ENCODE measurements at places on chromosomes 4 and X.

DNA sequence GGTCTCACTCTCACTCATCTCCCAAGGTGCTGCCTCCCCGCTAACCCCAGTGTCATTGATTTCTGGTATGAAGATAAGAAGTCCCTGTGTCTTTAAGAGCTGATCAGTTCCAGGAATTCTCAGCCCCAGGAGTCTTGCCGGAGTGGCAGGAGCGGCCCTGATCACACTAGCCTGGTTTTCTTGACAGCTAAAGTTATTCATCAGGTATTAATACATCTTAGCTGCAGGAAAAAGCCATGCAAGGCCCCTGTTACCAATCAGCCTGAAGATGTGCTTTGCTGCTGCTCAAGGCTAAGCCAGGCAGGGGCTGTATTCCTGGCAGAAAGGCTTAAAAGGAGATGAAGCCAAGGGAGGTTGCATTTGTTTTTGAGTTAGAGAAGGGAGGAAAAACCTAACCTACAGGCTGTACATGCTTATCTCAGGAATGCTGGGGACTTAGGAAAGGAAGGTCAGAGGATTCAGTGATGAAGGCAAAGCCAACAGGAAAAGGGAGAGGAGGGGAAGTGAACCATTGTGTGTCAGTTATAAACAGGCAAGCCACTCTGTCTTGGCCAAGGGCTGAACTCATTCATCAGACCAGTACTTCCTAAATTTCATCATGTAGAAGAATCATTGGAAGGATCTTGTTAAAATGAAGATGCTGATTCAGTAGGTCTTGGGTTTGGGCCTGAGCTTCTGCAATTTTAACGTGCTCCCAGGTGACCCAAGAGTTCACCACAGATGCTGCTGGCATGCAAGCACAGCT is 8.6 kb downstream of the SRPX start:
- DNase-seq, result peak; percentile 38

GRCh38 chr4:168362025-168362401 is 43.5 kb upstream of the DDX60 start:
- no peak for DNase-seq

- no peak for DNase-seq
Measured at GRCh38 chrX:10800796-10801195, 180.4 kb upstream of the MID1 start.

GRCh38 chr4:171561419-171561818 is 251.8 kb upstream of the GALNTL6 start:
- no peak for DNase-seq

- DNase-seq, result no peak
Measured at GRCh38 chr4:45438047-45438446, 685.8 kb downstream of the GABRG1 start.

- DNase-seq, result no peak
Measured at GRCh38 chr4:154490234-154490582, 1.4 kb downstream of the DCHS2 start.

GRCh38 chr4:80069837-80070731 is 2.9 kb downstream of the ANTXR2 start:
- peak; percentile 68 for DNase-seq

GRCh38 chrX:41045960-41046567 is 39.2 kb upstream of the USP9X start:
- no peak for DNase-seq

DNA sequence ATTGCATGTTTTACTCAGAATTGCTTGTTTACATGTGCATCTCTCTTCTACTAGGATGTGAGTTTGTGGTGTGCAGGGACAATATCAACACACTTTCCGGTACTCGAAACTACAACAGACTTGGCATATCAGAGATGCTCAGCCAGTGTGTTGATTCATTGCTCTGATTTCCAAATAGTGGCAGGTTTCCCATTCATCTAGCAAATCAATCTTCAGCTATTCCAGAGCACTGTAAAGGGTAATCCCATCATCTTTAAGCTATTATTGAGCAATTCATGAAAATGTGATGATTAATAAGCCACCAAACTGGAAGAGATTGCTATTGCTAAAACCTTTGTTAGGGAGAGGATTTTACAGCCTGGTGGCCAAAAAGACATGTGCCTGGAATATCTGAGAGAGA is 574.2 kb upstream of the CPEB2 start:
- no peak for DNase-seq

DNA sequence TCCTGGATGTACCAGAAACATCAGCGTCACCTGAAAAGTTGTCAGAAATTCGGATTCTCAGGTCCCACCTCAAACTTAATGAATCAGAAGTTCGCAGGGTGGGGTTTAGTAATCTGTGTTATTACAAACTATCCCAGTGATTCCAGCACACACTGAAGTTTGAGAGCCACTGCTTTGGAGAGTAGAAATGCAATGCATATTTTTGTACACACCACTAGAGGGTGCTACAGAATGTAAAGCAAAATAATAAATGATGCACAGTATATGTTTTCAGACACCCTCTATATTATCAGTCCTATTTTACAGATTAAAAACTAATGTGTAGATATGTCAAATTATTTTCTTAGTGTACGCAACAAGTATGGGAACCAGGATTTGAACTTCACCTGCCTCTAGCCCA is 2.4 kb upstream of the MORF4L2 start:
- peak; percentile 66 for DNase-seq

GRCh38 chr4:36757580-36758311 is 476.3 kb downstream of the DTHD1 start:
- DNase-seq, result no peak

- no peak for DNase-seq
Measured at GRCh38 chr4:122118243-122118642, 33.9 kb upstream of the BLTP1 start.

DNA sequence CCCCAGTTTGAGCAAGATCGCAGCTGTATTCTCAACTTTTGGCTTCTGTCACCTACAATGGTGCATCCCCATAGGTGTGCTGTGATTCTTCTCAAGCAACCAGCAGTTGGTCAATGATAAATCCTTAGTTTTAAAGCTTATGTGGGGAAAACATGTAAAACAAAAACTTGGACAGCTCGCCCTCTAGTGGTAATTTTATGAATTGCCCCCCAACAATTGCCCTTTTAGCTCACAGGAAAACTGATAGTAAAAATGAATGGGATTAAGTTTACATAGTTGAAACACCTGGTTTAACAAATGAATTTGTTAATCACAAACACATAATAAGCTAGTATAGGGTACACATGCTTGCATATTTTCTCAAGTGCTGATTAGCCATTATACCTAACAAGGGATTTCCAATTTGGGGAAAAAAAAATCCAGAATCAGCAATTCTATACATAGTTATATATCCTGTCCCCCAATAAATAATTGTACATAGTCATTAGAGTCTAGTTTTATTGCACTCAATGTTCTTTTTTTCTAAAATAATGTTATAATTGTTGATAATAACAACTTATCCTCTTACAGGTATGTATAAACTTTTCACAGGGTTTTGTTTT is 30.1 kb downstream of the TEX13A start:
- DNase-seq, result peak; percentile 15

DNA sequence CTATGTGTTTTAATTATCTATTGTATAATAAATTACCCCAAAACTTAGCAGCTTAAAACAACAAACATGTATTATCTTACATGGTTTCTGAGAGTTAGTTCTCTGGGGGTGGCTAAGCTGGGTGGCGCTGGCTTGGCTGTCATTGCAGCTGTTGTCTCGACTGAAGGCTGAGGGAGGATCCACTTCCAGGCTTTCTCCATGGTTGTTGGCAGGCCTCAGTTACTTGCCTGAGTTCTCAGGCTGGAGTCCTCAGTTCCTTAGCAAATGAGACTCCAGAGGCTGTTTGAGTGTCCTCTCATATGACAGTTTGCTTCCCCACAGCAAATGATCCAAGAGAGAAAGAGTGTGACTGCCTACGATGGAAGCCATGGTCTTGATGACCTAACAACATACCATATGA is 23.5 kb upstream of the GALNT7 start:
- DNase-seq, result no peak

DNA sequence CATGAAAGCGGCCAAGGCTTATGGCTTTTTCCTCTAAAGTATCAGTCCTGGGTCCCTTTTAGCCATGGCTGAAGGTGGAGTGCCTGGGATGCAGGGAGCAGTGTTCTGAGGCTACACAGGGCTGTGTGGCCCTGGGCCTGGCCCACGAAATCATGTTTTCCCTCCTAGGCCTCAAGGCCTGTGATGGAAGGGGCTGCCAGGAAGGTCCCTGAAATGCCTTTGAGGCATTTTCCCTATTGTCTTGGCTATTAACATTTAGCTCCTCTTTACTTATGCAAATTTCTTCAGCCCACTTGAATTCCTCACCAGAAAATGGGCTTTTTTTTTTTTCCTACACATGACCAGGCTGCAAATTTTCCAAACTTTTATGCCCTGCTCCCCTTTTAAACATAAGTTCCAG is 657.0 kb downstream of the DACH2 start:
- DNase-seq, result no peak

DNA sequence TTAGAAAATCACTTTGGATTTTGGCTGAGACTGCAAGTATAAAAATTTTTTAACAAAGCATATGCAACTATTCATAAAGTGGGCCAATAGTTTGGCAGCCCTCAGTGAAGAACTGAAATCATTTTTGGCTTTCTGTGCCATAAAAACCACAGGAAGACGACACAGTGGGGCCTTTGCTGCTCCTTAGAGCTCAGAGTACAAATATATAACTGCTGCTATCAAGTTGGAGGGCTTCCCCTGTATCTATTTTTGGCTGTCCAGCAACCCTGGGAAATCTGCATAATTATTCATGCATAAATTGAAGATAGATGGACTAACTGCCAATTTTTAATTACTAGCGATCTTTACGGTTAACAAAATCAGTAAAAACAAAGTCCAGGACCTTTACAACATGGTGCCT is 51.5 kb upstream of the FTHL17 start:
- no peak for DNase-seq

DNA sequence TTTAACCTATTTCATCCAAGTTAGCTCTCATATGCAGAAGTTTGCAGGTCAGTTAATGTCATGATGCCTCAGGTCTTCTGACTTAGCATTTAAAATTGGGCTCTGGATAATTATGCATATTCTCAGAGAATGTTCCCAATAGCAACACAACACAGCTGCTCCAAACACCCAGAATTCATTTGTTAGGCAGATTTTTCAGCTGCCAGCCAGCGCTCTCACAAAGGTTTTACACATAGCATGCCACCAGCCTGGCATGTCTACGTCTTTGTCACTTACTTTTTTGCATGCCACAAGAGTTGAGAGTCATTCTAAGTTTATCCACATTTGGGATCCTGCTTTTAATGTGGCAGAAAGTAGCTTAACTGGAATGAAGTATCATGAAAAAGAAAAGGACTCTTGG is 84.8 kb downstream of the LIMCH1 start:
- no peak for DNase-seq

DNA sequence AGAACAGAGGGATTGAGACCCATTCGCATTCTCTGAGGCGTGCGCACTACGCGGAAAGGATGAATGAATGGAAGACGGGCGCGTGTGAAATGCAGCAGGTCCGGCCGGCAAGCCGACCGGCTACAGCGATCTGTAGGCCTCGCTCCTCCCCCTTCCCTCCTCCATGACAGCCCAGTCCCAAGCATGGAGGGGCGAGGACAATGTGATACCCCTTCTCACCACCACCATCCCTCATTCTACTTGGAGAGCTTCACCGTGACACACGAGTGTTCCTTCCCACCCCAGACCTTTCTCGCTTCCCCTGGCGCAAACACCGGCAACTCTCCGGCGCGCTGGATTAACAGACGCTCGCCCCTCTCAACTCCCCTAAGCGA is 815 bp downstream of the EIF4E start:
- peak; percentile 84 for DNase-seq

- no peak for DNase-seq
Measured at GRCh38 chr4:185272245-185272644, 62.8 kb downstream of the SNX25 start.

GRCh38 chr4:53595204-53595603 is 3.9 kb upstream of the LNX1 start:
- no peak for DNase-seq

DNA sequence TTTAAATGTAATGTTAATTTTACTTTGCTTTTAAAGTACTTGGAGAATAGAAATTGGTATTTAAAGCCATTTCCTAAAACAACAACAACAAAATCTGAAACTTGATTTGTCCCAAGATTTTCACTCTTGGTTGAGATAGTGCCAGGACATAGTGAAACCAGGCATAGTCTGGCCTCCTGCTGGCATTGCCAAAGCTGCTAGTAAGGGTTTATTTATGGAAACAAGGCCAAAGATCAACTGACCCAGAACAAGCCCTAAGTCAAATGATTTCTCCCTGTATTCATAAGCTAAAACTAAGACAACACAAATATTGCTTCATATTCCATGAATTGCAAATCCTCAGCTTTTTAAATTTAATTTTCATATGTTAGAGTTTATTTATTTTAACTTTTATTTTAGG is 227.5 kb upstream of the FGF13 start:
- DNase-seq, result no peak

GRCh38 chr4:68316193-68316969 is 33.5 kb downstream of the YTHDC1 start:
- DNase-seq, result no peak

GRCh38 chr4:88659055-88659889 is 38.4 kb downstream of the NAP1L5 start:
- DNase-seq, result peak; percentile 41

DNA sequence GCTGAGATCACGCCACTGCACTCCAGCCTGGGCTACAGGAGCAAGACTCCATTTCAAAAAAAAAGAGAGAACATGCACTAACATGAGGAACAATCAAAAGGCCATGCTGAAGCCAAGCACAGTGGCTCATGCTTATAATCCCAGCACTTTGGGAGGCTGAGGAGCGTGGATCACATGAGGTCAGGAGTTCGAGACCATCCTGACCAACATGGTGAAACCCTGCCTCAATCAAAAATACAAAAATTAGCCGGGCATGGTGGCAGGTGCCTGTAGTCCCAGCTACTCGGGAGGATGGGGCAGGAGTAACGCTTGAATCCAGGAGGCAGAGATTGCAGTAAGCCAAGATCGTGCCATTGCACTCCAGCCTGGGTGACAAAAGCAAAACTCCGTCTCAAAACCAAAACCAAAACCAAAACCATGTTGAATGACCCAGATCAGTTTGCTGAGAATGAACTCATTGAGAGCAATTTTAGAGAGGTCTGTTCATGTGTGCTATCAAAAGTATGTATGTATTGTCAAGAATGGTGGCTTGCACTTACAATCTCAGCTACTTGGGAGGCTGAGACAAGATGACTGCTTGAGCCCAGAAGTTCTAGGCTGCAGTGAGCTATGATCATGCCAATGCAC is 44.8 kb downstream of the PDS5A start:
- peak; percentile 52 for DNase-seq

- no peak for DNase-seq
Measured at GRCh38 chrX:11755724-11756123, 2.3 kb upstream of the MSL3 start.

DNA sequence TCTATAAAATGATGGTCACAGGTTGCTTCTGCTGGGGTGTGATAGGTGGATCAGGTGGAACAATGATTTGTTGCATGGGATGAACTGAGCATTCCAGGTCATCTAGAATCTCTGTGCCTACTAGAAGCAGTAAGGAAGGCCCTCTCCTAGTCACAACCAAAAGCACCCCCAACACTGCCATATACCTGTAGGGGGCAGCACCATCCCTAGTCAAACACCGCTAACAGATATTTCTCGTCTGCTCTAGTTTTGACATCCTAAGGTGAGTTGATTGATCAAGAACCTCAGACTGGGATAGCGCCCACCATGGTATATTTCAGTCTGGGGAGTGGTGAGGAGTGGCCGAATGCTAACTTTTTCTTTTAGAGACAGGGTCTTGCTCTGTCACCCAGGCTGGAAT is 160.2 kb downstream of the NHS start:
- DNase-seq, result no peak

GRCh38 chrX:17104433-17104832 is 158.0 kb downstream of the REPS2 start:
- DNase-seq, result no peak

- peak; percentile 65 for DNase-seq
Measured at GRCh38 chr4:88697588-88698329, at the start of gene NAP1L5. Gene NAP1L5, minus strand, starts transcription at chr4:88697829. Its CDS starts 75 bp downstream, at chr4:88697754.

GRCh38 chrX:119008110-119008744 is 33.8 kb downstream of the LONRF3 start:
- peak; percentile 28 for DNase-seq

All from suppressor macrophage treated with lipopolysaccharide for 1 hour (primary cell).